ENCODE measurements at places on chromosomes 16 and 17. TPM values are rescaled to one million over a fixed set of nuclear protein-coding genes. Genes with fewer than 3 reads are reported as not detected.

- peak; percentile 41 for DNase-seq
Measured at GRCh38 chr16:81523387-81524115, 78.9 kb downstream of the CMIP start.

Gene KDM6B
- 2.4 TPM for polyA plus RNA-seq

Gene RNF135
- 14.6 TPM for polyA plus RNA-seq

- no peak for DNase-seq
Measured at GRCh38 chr17:73510981-73511718, 133.1 kb downstream of the SDK2 start.

- peak; percentile 65 for DNase-seq
Measured at GRCh38 chr17:45293413-45294211, 23.2 kb downstream of the MAP3K14 start.

- DNase-seq, result no peak
Measured at GRCh38 chr17:44216173-44216572, 3.3 kb downstream of the UBTF start.

DNA sequence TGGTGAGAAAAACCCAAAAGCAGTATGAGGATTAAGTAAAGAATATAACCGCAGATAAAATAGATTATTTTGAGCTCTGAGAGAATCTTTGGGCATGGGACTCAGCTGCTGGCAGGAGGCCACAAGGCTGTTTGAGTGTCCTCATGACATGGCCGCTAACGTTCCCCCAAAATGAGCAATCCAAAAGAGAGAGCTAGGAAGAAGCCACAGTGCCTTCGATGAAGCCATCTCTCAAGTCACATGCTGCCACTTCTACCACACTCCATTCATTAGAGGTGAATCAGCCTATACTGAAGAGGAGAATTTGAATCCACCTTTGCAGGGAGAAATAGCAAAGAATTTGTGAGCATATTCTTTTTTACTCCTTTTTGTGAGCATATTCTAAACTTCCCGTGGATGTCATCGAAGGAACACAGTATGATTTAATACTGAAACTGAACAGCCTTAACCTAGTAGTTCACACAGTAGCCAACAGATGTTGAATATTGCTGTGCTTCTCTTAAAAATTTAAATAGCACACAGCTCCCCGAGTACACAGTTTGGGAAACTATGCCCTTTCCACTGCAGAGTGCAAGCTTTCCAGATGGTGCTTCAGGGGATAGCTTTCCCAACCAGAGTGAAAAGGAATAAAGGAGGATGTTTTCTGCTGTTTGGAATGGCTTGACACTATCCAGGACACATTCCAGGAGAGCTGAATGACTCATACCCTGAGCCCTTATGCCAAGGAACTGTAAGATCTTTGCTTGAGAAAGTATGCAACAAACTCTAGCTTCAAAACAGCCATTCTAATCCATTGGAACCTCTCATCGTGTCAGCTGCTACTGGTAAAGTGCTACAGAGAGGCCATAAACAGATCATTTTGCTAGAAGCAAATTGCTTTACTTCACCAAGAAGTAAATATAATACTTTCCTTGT is 33.9 kb downstream of the ANKFY1 start:
- peak; percentile 93 for DNase-seq

- DNase-seq, result no peak
Measured at GRCh38 chr16:64626776-64627175, 495.1 kb downstream of the CDH11 start.

Gene HSD17B1
- 1.4 TPM for polyA plus RNA-seq

DNA sequence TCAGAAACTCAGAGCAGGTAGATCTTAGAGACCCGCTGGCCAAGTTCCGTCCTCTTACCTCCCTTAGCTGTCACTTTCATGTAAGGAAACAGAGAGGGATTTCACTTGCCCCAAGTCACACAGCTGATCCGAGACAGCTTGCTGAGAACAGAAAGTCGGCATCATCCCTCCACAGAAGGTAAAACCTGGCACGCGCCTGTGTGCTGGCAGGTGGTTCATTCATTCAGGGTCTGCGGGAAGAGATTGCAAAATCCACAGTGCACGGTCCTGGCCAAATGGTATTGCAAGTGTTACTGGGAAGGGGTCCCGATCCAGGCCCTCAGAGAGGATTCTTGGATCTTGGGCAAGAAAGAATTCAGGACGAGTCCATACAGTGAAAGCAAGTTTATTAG is 139.4 kb upstream of the RPH3AL start:
- no peak for DNase-seq

DNA sequence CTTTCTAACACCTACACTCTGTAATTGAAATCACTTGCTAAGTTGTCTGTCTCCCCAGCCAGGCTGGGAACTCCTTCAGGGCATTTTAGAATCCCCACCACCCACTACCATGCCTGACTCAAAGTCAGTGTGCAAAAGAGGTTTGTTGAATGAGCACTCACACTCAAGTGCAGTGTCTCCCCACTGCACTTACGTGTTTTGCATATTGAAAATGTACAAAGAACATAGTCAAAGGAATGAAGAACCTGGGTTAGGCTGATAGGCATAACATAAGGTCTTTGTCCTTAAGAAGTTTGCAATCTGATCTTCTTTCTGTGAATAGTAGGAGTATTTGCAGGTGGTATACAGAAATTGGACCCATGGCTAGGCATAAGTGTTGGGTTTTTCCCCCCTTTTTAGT is 33.8 kb upstream of the DDX52 start:
- DNase-seq, result no peak

Gene KRT31
- not detected for polyA plus RNA-seq

DNA sequence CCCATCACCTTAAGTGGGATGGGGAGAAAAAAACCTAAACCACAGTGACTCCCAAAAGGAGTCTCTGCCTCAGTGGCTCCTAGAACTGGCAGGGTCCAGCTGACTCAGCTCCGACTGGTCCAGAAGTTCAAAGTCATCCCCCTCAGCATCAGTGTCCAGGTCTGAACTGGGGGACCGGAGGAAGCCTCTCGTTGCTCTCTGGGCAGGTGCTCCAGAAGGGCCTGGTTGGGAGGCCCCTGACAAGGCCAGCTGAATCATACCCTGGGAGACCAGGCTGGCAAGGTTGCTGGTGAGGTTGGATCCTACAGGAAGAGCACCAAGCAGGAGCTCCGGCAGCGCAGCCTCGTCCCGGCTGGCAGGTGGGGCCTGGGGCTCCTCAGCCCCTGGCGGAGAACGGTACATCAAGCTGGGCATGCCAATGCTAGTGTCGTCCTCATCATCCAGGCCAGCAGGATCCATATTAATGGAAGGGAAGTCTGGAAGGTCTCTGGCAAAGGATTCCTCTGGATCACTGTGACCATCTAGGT is 4.3 kb upstream of the PSMC3IP start:
- no peak for DNase-seq

GRCh38 chr16:84085773-84086172 is 31.0 kb downstream of the MBTPS1 start:
- DNase-seq, result no peak

- DNase-seq, result no peak
Measured at GRCh38 chr16:85553436-85554113, 59.5 kb upstream of the GSE1 start.

GRCh38 chr17:22510504-22510903 is 818.2 kb downstream of the KCNJ18 start:
- no peak for DNase-seq

DNA sequence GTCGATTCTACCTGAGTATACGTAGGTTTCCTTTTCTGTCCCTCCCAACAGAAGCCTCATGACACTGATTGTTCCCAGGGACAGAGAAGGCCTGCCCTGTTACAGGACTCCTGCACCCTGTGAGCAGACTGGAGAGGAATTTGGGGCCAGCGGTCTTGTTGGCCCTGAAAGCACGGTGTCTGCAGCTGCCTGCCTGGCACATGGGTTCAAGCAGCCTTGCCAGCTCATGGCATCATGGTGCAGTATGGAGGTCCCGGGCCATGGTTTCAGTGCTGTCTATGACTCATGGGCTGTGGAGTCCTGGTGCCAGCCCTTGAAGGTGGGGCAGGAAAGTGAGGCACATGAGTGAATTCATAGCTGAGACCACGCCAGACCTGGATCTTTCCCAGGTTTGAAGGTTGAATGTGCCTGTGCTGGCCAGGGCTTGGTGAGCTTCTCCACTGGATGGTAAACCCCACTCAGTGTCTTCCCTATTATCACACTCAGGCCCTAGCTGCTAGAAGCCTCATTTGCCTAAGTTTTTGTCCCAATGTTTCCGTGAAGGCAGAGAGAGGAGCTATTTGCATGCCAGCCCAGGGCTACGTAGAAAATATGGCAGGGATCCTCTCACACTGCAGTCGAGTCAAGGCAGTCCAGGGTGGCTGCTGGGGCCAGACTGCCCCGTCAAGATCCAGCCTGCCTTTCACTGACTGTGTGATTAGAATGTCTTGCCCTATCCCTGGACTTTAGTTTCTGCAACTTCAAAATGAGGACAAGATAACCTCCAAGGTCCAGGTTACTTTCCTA is 277.2 kb upstream of the CCL2 start:
- no peak for DNase-seq
